ENCODE measurements at places on chromosomes 1 and 21. TPM values are rescaled to one million over a fixed set of nuclear protein-coding genes. Genes with fewer than 3 reads are reported as not detected.

Gene ARV1
- 6.3 TPM for total RNA-seq

Gene S100A2
- 1,509 TPM for total RNA-seq

Gene RGS13
- not detected for total RNA-seq

Gene NCAM2
- under 0.01 TPM for total RNA-seq

Gene ETV3L
- not detected for total RNA-seq

Gene FOXD2
- under 0.01 TPM for total RNA-seq

Gene NFASC
- total RNA-seq: 0.96 TPM

Gene DIRAS3
- total RNA-seq: not detected

Measured in tracheal epithelial cell (primary cell).